ENCODE measurements at places on chromosomes 1 and 21.

- no peak overlapping the region for H3K4me3 ChIP-seq
- H3K27me3 ChIP-seq = peaks cover 67% of the 10 kb centered on the region
- H3K36me3 ChIP-seq = no peaks in the 10 kb centered on the region
- H3K4me1 ChIP-seq = no peaks in the 10 kb centered on the region
Measured at GRCh38 chr1:37031871-37032270, 2.4 kb downstream of the GRIK3 start.

GRCh38 chr1:81800695-81801650 lies at the start of gene ADGRL2:
Gene ADGRL2 (plus strand): TSS chr1:81800934. CDS start chr1:81836985, 36,051 bp downstream.
- H3K27ac ChIP-seq = no peak within 1 kb of the TSS
- H3K36me3 ChIP-seq = no peaks in the 10 kb centered on the region
- DNase-seq = no peak
- H3K4me3 ChIP-seq = peak within 1 kb of the TSS; percentile 83
- peaks cover 4% of the 10 kb centered on the region for H3K4me1 ChIP-seq

DNA sequence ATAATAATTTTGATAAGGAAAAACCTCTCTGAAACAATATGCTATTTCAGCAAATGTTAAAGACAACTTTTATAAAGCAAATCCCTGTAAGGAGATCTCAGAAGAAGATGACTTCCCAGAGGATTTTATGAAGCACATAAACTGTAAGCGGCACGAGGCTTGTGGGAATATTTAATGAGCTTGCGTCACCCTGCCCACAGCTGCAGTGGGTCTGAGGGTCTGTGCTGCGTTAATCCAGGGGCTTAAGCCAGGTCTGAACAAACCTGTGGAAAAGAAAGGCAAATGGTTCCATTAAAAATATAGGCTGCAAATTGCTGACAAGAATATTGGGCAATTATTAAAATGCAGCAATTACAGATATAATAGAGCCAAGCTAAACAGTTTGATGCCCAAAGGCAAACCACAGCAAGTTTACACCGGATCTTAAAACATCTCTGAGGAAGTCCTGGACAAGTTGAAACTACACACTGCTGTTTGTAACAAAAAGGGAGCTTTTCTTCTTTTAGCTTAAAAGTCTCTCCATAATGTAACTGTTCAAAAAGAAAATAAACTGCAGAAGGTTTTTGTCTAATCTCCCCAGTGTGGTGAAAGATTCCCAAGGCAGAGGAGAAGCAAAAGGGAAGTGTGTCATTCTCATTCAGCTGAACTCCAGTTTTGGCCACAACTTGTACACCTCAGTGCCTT lies 21.8 kb downstream of the TGFBR3 start:
- no peaks in the 10 kb centered on the region for H3K27me3 ChIP-seq
- H3K36me3 ChIP-seq = no peaks in the 10 kb centered on the region
- peak; percentile 26 for DNase-seq
- H3K27ac ChIP-seq = peak overlapping the region; percentile 55
- H3K4me1 ChIP-seq = peaks cover 25% of the 10 kb centered on the region
- no peak overlapping the region for H3K4me3 ChIP-seq

- H3K36me3 ChIP-seq = no peaks in the 10 kb centered on the region
- peak overlapping the region; percentile 13 for H3K4me3 ChIP-seq
- H3K27ac ChIP-seq = peak overlapping the region; percentile 9
- no peaks in the 10 kb centered on the region for H3K27me3 ChIP-seq
- peaks cover 14% of the 10 kb centered on the region for H3K4me1 ChIP-seq
Measured at GRCh38 chr1:234887016-234887900, 241.4 kb downstream of the TOMM20 start.

DNA sequence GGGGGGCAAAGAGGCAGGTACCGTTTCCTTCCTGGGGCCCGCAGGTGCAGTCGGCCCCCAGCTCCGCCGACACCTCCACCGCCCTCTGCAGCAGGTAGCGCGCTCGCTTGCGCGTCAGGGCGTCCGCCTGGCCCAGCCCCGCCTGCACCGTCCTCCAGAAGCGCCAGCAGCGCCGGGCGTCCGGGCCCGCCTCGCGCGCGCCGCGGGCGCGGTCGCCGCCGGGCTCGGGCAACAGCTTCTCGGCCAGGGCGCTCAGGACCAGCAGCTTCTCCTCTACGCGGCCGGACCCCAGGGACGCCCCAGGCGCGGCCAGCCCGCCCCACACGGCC lies 863 bp downstream of the TARBP1 start:
- no peaks in the 10 kb centered on the region for H3K27me3 ChIP-seq
- no peak for DNase-seq
- H3K4me3 ChIP-seq = peak overlapping the region; percentile 84
- peaks cover 1% of the 10 kb centered on the region for H3K36me3 ChIP-seq

DNA sequence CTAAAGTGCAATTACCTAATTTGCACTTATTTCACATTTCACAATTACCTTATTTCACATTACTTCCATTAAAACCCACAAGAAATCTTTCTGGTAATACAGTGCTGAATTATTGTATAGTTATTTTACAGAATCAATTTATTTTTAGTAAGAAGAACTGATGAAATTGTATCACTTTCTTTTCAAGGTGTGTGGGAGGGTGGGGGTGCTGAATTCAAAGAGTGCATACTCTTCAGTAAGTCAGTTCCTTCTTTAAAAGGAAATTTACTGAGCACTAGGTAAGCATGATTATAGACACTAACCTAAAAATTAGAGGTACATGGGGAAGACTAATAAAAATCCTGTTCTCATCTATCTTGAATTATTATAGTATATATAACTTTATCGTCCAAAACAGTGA lies 731.6 kb upstream of the ADGRL4 start:
- no peak overlapping the region for H3K27ac ChIP-seq
- no peaks in the 10 kb centered on the region for H3K4me1 ChIP-seq
- no peak for DNase-seq
- no peak overlapping the region for H3K4me3 ChIP-seq

GRCh38 chr1:1194723-1195122 lies 11.7 kb downstream of the TNFRSF18 start:
- no peak overlapping the region for H3K4me3 ChIP-seq
- H3K4me1 ChIP-seq = no peaks in the 10 kb centered on the region
- H3K36me3 ChIP-seq = no peaks in the 10 kb centered on the region
- H3K27ac ChIP-seq = no peak overlapping the region
